Right renal pelvis (tissue), 4 donors: ENCODE measurements at places on chromosomes 7 and 10.

DNA sequence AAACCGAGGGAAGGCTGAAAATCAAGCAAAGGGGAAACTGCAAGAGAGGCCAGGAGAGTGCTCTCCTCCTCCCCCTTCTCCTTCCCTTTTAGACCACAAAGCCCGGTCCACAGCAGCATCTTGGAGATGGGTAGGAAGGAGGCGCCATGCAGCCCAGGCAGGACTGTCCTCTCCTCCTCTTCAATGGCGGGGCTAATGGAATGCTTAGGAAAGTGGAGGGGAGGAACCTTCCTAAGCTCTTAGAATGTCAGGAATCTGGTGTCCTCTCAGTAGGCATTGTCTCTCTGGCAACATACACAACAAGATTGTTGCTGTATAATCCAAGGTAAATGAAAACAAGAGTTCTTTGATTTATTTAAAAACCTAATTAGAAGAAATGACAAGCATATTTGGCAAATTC is 185.1 kb downstream of the DGKI start:
- DNase-seq: no peak

DNA sequence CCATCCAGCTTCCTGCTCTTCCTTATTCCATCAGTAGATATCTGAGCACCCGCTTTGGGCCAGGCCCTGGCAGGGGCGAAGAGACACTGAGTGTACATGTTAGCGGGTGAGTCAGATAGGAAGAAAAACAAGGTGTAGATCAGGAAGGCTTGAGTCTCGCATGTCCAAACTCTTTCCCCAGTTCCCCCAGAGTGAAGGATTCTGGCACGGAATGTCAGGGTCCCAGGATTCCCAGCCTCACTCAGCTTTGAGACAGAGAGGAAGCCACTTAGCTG is 24.1 kb upstream of the CHST15 start:
- DNase-seq: no peak

GRCh38 chr10:98264378-98265065 is 3.5 kb downstream of the LOXL4 start:
- no peak for DNase-seq

DNA sequence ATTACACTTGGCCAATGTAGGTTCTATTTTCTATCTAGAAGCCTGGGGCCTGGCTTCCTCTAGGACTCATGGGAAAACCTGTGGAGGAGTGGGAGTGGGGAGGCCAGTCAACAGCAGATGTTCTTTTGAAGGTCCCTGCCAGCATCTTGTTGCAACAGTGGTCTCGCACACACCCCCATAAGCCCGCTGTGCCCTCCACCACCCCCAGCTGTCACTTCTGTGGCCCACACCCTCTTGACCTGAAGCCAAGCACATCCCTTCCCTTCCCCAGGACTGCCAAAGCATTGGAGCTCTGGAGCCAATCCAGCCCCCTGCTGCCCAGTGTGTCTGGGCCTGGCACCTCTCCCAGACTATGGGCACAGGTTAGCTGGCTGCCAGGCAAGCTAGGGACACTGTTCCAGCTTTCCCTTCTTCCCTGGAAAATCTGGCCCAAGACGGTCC is 1.9 kb upstream of the STX1A start:
- DNase-seq: no peak

- DNase-seq: no peak
Measured at GRCh38 chr7:86123476-86123875, 520.2 kb upstream of the GRM3 start.

- DNase-seq: no peak
Measured at GRCh38 chr10:112370424-112370819, 3.5 kb upstream of the ACSL5 start.

DNA sequence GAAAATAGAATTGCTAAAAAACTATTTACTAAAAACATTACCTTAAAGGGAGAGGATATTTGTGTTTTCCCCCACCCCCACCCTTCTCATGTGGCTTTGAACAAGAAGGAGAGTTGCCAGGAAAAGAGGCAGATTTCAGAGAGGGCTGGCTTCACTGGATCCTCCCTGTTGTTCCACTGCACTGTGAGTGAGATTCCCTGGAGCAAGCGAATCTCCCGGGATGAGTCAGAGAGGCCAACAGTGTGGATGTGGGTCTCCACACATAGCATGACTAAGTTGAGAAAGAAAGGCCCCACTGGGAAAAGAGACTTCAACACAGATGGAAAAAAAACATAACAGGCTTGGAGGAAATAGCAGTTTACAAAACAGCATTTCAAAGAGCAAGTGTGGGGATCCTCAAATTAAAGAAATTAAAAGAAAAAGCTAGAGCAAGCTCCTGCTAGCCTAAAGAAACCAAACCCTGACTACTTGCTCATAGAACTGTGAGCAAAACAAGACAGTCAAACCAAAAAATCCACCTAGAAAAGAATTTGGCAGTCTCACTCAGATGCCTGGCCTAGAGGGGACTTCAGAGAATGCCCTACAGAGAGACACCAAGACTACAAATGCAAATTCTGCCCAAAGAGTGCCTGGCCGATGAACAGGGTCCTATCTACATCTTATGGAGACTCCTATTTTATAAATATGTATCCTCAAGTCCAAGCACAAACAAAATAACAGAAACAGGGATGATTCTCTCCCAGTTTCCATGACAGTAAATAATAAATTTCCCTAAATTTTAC is 3.4 kb downstream of the CAV1 start:
- DNase-seq: no peak

- no peak for DNase-seq
Measured at GRCh38 chr7:326273-326672, 36.3 kb downstream of the FOXL3 start.

DNA sequence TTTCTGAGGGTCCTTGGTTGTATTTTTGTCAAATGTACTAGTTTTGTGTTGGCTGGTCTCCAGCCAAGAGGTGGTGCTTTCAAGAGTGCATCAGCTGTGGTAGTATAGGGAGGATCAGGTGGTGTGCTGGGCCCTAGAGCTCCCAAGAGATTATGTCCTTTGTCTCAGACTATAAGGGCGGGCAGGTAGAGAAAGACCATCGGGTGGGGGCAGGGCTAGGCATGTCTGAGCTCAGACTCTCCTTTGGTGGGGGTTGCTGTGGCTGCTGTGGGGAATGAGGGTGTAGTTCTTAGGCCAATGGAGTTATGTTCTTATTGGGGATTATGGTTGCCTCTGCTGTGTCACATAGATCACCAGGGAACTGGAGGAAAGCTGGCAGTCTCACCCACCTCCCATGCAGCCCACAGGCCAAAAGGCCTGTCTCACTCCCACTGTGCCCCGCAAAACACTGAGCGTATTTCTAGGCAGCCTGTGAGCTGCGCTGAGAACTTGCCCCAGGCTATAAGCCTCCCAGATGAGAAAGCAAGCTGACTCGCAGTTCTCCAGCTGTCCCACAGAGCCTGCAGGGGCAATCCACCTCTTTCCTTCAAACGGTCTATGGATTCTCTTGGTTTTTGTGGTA is 1066.7 kb downstream of the GRM8 start:
- no peak for DNase-seq

GRCh38 chr10:124425227-124425962 is 6.7 kb upstream of the OAT start:
- no peak for DNase-seq

GRCh38 chr7:139572704-139573385 is 49.4 kb downstream of the CLEC2L start:
- no peak for DNase-seq

DNA sequence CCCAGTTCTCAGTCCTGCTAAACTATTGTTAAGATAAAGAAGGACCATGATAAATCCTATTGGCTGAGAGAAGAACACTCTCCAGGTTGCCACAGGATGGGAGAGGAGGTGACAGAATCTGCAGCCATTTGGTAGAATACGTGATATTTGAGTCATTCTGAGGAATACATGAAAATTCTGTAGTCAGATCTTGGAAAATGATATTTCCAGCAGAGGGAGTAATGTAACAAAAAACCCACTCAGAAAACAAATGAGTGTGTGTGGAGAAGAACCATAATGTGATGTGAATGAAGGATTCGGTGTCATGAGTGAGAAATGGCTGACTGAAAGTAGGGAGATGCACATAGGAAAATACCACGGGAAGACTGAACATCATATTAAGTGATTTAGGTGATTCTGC is 128.5 kb upstream of the PFKP start:
- DNase-seq: no peak

- no peak for DNase-seq
Measured at GRCh38 chr7:101094791-101095375, 9.6 kb downstream of the TRIM56 start.

DNA sequence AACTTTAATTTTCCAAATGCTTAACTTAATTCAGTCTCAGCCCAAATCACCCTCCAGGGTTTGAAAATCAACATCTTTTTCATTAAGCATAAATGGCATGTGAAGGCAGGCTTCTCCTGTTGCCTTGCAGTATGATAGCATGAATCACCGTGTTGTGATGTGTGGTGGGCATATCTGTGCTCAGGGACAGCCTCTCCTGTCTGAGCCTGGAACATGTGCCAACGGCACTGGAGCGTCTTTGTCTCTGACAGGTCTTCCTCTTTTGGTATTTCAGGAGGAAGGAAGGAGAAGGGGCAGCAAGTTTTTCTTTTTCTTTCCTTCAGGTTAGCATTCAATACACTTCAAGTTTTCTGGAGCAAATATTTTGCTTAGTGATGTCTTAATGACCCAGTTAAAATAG is 57.6 kb downstream of the LRGUK start:
- DNase-seq: no peak

GRCh38 chr7:8592167-8592566 is 158.8 kb downstream of the NXPH1 start:
- no peak for DNase-seq

GRCh38 chr7:49014870-49015269 is 90.5 kb downstream of the CDC14C start:
- no peak for DNase-seq

DNA sequence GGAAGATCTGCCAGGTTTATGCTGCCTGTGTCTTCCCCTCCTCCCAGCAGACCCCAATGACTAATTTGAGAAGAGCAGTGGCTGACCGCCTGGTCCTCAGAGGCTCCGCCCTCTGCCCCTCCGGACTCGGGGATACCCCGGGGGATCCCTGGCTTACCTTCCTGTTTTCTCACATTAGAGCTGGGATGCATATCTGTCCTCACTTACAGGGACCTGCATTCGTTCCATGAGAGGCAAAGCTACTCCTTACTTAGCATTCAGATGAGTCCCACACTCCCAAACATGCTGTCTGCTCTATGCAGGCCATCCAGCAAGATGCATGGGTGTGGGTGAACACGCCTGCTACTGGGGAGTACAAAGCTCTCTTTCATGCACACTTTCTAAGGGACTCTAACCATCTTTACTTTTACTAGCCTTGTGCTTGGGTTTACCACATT is 24.0 kb downstream of the VOPP1 start:
- no peak for DNase-seq

DNA sequence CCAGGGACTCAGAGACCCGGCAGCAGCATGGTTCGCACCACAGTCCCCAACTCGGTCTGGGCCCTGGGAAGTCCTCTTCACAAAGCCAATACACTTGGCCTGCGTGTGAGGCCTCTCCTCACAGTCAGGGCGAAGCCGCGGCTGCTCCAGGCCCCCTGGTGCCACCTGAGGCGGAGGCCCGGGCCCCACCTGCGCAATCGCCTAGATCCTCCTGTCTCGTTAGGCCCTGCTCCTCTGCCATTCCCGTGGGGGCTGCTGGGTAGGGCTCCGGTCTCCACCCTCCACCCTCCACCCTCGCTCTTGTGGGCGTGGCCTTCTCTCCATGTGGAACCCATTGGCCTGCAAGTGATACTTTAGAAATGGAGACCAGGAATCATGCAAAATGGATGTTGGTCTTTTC is 553.3 kb downstream of the INHBA start:
- DNase-seq: no peak

- no peak for DNase-seq
Measured at GRCh38 chr7:114606100-114606499, 191.5 kb downstream of the FOXP2 start.

DNA sequence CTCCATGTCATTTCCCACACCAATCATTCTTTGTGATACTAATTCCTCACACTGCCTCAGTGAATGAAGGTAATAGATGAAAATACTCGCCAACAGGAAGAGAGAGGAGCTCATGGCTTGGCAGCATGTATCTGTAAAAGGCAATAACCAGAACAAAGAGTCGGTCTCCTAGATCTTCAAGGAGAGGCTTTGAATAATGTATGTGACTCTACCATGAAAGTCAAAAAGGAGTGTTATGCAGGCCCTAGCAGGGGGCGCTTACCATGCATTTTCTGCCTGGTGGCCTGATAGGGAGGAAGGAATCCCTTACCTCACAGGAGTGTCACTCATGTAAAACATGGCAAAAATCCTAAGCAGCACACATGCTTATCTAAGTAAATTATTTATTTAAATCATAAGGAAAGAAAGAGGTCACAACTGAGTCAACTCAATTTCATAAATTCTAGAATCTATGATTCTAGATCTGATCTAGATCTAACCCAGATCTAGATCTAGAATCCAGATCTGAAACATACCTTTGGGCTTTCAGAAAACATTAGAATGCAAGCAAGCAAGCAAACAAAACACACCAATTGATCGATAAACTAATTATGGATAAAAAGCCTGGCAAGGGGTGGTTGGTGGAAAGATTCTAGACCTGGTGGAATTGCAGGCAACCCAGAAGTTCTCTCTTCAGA is 226.3 kb upstream of the KLF6 start:
- no peak for DNase-seq
